Occipital lobe (tissue), 3 donors: ENCODE measurements at places on chromosomes 12 and 14. TPM values are rescaled to one million over a fixed set of nuclear protein-coding genes. Genes with fewer than 3 reads are reported as not detected.

CLEC2A gene
- not detected for total RNA-seq

LMNTD1 gene
- 1.1 TPM for total RNA-seq

CHST11 gene
- 29.0 TPM for total RNA-seq

FMNL3 gene
- 12.0 TPM for total RNA-seq

SIX6 gene
- not detected for total RNA-seq

HHIPL1 gene
- 6.4 TPM for total RNA-seq

GSG1 gene
- not detected for total RNA-seq

PPP1R36 gene
- total RNA-seq: 1.4 TPM

CCDC177 gene
- 6.9 TPM for total RNA-seq

IL25 gene
- not detected for total RNA-seq

SLC25A47 gene
- not detected for total RNA-seq

LRFN5 gene
- 93.0 TPM for total RNA-seq

MAP1LC3B2 gene
- 0.62 TPM for total RNA-seq

TSHR gene
- under 0.01 TPM for total RNA-seq

KSR2 gene
- total RNA-seq: 0.78 TPM

HOXC9 gene
- total RNA-seq: not detected

PRH2 gene
- 0.62 TPM for total RNA-seq

GRCh38 chr14:105476831-105477659 lies 2.4 kb downstream of the CRIP2 start:
- no peak for DNase-seq

DNA sequence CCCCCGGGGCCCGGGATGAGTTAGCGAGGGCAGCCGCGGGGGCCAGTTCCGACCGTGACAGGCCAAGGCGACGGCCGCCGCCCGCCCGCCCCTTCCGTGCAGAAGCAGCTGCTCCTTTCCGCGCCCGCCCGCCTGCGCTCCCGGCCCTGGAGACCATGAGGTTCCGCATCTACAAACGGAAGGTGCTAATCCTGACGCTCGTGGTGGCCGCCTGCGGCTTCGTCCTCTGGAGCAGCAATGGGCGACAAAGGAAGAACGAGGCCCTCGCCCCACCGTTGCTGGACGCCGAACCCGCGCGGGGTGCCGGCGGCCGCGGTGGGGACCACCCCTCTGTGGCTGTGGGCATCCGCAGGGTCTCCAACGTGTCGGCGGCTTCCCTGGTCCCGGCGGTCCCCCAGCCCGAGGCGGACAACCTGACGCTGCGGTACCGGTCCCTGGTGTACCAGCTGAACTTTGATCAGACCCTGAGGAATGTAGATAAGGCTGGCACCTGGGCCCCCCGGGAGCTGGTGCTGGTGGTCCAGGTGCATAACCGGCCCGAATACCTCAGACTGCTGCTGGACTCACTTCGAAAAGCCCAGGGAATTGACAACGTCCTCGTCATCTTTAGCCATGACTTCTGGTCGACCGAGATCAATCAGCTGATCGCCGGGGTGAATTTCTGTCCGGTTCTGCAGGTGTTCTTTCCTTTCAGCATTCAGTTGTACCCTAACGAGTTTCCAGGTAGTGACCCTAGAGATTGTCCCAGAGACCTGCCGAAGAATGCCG lies 699 bp downstream of the MGAT2 start:
- peak; percentile 49 for DNase-seq

- DNase-seq: no peak
These were observed 6.5 kb upstream of the CDK2AP1 start for GRCh38 chr12:123278101-123278627.

DNA sequence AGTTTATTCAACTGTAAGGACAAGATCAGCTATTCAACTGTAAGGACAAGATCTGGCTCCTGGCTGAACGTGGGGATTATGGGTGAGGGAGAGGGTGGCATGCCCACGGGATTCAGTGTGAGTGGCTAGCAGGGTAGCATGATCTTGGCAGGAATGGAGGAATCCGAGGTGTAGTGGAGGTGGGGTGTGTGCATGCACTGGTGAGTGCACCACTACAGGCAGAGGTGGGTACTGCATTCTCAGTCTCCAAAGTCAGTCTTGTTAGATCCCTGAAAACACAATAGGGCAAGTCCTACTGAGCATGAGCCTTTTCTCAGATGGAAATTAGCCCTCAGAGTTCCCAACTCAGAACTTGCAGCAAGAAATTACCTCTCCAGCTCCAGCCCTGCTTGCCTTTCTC lies 32.2 kb upstream of the DCD start:
- no peak for DNase-seq

GRCh38 chr14:56813143-56813551 lies 2.9 kb upstream of the OTX2 start:
- no peak for DNase-seq

GRCh38 chr12:89384050-89384758 lies 31.9 kb upstream of the DUSP6 start:
- DNase-seq: peak; percentile 77

DNA sequence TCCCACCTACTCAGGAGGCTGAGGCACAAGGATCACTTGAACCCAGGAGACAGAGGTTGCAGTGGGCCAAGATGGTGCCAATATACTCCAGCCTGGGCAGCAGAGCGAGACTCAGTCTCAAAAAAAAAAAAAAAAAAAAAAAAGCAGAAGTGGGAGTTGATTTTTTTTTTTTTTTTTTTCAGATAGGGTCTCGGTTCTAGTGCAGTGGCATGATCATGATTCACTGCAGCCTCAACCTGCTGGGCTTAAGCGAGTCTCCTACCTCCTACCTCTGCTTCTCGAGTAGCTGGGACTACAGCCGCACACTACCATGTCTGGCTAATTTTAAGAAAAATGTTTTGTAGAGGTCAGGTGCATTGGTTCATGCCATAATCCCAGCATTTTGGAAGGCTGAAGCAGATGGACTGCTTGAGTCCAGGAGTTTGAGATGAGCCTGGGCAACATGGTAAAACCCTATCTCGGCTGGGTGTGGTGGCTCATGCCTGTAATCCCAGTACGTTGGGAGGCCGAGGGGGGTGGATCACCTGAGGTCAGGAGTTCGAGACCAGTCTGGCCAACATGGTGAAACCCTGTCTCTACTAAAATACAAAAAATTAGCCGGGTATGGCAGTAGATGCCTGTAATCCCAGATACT lies 16.3 kb upstream of the HSP90AA1 start:
- no peak for DNase-seq

- DNase-seq: no peak
These were observed 40.0 kb upstream of the NID2 start for GRCh38 chr14:52108823-52109222.

- DNase-seq: no peak
These were observed 107.6 kb downstream of the PTCSC3 start for GRCh38 chr14:36068777-36069534.

GRCh38 chr12:13536219-13536910 lies 339.8 kb downstream of the EMP1 start:
- no peak for DNase-seq

DNA sequence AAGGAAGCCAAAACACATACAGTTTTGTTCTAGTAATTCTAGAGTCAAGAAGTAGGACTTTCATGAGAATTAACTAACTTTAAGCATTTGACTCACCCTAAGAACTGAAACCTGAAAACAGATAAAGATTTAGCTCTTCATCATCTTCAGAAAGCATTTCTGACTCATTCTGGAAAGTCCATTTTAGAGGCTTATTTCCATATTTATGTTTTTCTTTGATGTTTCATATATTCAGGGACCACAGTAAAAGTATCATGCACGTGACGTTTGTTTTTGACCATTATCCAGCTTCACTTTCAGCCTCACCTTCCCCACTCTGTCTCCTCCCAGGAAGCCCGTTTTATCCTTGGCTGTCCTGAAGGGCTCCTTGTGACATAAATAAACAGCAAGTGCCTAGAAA lies 79.2 kb downstream of the MDGA2 start:
- DNase-seq: no peak

GRCh38 chr12:34219046-34219770 lies 196.9 kb downstream of the ALG10 start:
- DNase-seq: no peak

DNA sequence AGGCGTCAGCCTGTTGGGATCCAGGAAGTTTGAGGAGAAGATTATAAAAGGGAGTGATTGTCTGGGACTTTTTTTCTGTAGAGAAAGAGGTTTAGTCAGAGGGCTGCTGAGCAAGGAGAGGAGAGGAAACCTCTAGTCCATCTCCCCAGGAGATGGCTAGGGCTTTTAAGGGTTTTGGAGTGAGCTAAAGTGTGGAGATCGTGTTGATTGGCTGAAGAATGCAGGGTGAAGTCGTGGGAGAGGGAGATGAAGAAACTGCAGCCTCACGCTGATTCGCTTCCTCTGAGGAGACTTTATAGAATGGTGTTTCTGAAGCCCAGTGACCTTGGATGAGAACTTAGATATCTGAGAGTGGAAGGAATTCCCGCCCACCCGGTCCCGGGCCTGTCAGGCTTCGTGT lies 193.7 kb upstream of the PWP1 start:
- no peak for DNase-seq

DNA sequence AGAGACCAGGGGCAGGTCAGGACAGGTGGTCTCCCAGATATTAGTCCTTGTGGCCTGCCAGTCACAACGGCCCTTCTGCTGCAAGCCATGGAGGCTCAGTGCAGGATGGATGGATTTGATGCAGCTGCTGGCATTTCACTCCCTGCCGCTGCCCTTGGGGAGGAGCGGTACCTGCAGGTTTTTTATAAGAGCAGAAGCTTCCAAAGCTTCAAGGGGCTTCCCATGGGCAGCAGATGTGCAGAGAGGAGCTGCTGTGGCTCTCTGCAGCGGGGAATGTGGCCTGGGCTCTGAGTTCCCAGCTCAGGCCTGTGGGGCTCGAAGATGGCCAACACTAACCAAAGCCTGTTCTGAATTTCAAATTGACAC lies 379.3 kb downstream of the DPF3 start:
- no peak for DNase-seq

DNA sequence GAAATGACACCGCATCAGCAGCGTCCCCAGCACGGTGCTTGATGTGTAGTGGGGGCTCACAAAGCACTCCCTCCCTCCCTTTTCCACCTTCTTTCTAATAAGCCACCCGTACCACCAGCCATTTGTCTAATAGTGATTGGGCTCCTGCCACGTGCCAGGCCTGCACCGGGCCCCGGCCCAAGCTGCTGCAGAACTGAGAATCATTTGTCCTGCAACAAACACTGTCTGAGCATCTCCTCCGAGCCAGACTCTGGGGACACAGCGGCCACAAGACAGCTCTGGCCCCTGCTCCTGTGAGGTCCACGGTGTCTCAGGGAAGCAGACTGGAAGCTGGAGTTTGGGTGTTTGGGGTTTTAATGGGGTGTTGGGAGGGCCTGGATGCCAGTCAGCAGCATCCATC lies 43.9 kb downstream of the MVK start:
- peak; percentile 66 for DNase-seq

GRCh38 chr12:113161415-113162016 lies 12.0 kb downstream of the CFAP73 start:
- peak; percentile 75 for DNase-seq

DNA sequence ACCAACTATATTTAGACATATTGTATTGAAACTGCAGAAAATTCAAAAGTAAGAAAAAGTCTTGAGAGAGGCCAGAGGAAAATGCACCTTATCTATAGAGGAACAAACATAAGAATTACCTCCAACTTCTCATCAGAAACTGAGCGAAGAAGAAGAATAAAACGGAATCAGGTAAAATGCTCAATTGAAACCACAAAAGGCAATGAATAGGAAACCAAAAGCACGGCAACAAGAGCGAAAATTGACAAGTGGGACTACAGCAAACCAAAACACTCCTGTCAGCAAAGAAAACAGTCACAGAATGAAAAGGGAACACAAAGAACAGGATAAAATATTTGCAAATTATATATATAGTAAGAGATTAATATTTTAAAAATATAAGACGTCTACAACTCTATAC lies 61.9 kb upstream of the PARP11 start:
- no peak for DNase-seq

DNA sequence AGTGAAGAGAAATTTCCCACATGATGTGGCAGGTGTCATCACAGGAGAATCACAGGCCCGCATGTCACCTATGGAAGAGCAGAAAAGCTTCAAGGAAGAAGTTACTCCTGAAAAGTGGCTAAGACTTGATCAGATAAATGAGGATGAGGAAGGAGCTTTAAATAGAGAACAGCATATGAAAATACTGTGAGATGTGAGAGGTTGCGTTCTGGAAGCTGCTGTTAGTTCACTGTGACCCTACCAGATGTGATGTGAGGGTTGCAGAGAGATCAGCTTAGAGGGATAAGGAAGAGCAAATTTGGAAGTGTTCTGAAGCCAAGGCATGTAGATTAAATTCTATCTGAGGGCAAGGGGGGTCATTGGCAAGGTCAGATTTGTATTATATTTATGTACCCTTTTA lies 17.1 kb downstream of the ERP27 start:
- DNase-seq: no peak

GRCh38 chr12:61991661-61992060 lies 268.5 kb upstream of the USP15 start:
- no peak for DNase-seq

GRCh38 chr12:106141452-106141851 lies 2.7 kb upstream of the NUAK1 start:
- DNase-seq: no peak

DNA sequence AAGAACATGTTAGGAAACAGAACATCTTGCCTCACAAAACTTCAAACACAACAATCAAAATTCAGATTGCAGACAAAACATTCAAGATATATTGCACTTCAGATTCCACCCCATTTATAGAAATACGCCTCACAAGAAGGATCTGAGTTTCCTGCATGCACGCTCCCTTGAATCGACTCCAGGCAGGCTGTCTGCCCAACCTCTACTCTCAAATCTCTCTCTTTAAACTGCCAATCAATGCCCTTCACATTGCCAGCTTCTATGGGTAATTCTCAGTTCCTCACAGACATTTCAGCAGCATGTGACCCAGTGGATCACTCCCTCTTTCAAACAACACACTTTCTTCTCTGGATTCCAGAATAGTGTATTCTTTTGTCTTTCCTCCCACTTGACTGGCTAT lies 184.1 kb downstream of the PRKD1 start:
- no peak for DNase-seq

- DNase-seq: no peak
These were observed 445.4 kb downstream of the SOX5 start for GRCh38 chr12:23504043-23504442.

GRCh38 chr14:56121816-56122215 lies 3.6 kb downstream of the PELI2 start:
- no peak for DNase-seq

GRCh38 chr14:87992346-87992717 lies 650 bp downstream of the GALC start:
- peak; percentile 31 for DNase-seq

GRCh38 chr14:89110110-89110509 lies 285.7 kb downstream of the TTC8 start:
- DNase-seq: no peak

- DNase-seq: no peak
These were observed 27.6 kb downstream of the MED13L start for GRCh38 chr12:116249938-116250337.

GRCh38 chr12:98767248-98767647 lies 122.2 kb downstream of the APAF1 start:
- peak; percentile 19 for DNase-seq

DNA sequence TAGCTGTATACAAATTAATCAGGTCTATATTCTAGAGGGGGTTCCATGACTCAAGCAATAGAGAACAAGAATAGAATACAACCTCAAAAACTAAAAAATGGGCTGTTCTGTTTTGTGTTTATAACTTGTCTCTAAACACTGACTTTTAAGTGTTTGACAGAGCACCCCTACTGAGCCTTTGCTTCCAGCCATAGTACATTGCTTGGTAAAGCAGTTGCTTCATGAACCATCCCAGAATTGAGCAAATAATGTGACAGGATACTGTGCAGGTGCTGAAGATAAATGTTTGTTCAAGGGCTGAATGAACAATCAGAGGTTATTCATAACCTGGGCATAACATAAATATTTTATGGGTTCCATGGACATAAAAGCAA lies 11.5 kb downstream of the SPTSSA start:
- DNase-seq: no peak

GRCh38 chr12:20436316-20436715 lies 68.0 kb downstream of the PDE3A start:
- DNase-seq: no peak
